ENCODE measurements at places on chromosomes 12 and 14.
A peak's percentile ranks its signal among the peaks of the same experiment; 100 is the strongest.

- DNase-seq = no peak
Measured at GRCh38 chr12:67026487-67027246, 242.5 kb upstream of the CAND1 start.

DNA sequence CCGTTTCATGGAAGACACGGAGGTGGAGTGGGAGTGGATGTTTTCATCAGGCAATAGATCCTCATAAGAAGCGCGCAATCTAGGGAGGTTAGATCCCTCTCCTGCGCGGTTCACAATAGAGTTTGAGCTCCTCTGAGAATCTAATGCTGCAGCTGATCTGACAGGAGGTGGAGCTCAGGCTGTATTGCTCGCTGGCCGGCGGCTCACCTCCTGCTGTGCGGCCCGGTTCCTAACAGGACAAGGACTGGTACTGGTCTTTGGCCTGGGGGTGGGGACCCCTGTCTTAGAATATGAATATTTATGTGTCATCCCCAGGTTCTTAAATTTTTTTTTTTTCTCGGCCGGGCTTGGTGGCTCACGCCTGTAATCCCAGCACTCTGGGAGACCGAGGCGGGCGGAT, 36.7 kb downstream of the PRICKLE1 start:
- no peak for DNase-seq

GRCh38 chr14:29601616-29602015, 326.0 kb downstream of the PRKD1 start:
- peak; percentile 10 for DNase-seq

DNA sequence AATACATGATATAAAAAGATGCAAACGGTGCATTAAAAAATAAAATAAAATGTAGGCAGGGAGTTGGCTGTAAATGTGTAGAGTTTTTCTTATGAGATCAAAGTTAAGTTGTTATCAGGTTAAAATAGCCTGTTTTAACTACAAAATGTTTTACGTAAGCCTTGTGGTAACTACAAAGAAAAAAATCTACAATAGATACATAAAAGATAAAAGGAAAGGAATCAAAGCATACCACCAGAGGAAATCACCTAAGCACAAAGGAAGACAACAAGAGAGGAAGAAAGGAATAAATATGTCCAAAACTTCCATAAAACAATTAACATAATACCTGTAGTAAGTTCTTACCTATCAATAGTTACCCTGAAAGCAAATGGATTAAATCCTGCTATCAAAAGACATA, 12.2 kb downstream of the NELL2 start:
- no peak for DNase-seq

DNA sequence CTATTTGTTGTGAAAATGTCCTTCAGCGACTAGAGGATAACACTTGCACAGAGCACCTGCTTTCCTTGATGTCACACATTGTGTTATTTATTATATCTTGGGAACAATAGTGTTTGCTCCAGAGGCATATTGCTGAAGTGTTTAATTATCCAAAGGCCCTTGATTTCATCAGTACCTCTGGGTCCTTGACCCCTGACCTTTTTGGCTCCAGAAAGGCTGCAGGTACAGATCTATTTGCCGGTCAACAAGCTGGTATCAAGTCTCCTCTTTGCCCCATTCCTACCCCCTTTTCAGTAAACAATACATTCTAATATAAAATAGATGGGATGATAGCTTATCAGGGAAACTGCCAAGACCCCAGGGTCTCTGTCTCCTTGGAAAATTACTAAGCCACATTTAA, 206.8 kb downstream of the DACT1 start:
- DNase-seq = no peak
